ENCODE measurements at places on chromosomes 3 and 15.

- DNase-seq = no peak
These were observed 494.7 kb upstream of the PROK2 start for GRCh38 chr3:72279631-72280041.

- no peak for DNase-seq
These were observed 887.2 kb downstream of the NAALADL2 start for GRCh38 chr3:175746308-175746707.

DNA sequence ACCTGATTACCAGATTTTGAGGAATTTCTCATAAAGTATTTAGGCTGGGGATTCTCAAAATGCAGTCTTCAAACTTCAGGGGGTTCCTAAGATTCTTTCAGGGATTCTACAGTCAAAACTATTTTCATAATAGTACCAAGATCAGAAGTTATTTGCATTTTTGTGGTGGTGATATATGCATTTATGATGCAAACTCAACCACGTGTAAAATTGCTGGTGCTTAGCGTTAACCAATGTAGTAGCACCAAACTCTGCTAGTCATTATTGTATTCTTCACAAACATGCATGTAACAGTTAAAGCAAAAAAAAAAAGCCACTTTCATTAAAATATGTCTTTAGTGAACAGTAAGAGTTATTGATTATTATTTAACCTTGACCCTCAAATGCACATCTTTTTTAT, 274.9 kb upstream of the DNAJC19 start:
- DNase-seq = no peak

DNA sequence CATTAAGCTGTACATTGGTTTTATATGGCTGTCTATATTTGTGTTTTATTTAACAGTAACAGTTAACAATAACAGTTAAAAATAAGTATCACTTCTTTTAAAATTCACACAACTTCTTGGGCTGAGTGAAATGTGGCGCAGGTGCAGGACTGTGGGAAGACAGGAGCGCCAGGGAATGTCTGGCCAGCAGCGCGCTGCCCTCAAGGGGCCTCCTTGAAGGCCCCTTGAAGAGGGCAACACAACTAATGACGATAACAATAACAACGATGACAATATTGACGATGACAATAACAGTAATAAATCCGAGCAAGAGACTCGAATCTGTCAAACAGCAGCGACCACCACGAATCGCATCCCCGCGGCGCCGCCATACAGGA, 411 bp upstream of the PPP2R3A start:
- no peak for DNase-seq

- DNase-seq = no peak
These were observed 56.2 kb downstream of the CEMIP start for GRCh38 chr15:80835336-80835735.

Measured in nephron progenitor cell (in vitro differentiated cells).